ENCODE measurements at places on chromosomes 2 and 18.

DNA sequence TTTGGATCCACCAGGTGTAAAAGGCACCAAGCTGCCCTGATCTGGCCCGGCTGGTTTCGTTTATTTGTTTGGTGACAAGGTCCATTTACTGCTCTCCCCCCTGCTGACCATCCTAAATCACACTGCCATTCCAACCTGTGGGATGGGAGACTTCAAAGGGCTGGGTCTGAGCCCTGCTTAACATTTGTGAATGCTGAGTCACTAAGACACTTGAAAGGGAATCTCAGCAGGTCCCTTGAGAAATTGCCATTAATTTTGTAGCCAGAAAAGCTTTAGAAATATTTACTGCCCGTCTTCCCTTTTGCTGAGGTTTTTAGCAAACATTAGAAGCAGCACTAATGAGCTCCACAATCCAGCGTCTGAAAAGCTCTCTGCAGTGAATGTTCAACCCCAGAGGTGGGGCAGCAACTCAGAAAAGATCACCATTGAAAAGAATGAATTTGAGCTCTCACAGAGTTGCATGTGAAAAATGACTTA lies 133.8 kb downstream of the ARL4C start:
- no peak for DNase-seq

DNA sequence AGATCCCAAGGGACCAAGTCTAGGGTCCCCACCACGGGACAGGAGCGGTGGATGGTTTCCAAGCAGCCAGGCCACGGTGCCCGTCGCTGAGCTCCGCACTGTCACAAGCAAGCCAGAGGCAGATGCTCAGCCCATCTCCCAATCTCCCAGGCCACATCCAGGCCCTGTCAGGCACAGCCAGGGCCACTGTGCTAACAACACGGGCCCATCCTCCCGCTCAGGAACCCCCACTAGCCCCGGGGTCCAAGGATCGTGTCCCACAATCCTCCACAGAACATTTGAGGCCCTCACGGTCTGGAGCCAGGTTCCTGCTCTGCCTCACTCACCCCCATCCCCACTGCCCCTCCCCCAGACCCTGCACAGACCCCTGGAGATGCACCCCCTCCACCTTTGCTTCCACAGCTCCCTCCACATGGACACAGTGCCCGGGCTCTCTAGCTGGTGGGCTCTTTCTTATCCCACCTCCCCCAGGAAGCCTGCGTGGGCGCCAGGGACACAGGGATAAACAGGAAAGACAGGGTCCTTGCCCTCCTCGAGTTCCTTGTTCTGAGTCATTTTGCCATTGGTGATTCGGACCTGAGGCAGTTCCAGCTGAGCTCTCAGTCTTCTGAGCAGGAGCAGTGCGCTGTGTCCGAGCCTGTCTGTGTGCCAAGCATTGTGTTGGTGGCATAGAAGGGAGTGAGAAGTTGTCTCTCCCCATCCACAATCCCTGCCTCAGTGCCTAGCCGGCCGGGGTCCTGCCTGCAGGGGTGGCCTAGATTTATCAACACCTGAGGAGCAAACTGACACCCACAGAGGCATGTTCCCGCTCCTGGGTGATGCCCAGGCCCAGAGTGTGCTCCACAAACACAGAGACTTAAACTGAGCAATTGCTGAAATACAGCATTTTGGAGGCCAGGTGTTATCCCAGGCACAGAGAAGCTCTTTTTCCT lies 7.0 kb downstream of the CROCC2 start:
- DNase-seq, result no peak

DNA sequence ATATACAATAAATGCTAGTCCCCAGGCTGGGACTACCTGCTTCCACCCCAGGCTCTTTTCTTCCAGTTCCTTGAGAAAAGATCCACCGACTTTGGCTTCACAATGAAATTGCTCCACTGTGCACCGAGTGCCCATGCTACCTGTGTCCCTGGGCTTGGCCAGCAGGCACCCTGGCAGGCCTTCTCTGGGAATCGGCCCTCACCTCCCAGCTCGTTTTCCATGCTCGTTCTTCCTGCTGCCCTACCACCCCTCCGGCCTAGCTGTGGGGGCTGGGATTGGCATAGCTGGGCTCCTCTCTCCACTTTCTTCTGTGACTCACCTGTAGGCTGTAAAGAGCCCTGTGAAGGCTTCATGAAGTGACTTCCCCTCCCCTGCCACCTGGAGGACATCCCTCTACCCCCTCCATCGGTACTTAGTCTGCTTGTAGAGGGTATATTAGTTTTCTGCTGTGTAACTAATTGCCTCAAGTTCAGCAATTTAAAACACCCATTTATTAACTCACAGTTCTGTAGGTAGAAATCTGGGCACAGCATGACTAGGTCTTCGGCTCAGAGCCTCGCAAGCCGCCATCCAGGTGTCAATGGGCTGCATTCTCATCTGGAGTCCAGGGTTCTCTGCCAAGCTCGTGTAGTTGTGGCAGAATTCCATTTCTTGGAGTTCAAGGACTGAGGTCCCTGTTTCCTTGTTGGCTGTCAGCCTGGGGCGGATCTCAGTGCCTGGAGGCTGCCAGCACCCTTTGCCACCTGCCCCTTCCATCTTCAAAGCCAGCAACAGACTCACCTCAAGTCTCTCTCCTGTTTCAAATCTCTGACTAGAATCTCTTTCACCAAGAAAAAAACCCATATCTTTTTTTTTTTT lies 57.6 kb downstream of the DPYSL5 start:
- no peak for DNase-seq

GRCh38 chr18:56330366-56331110 lies 307.9 kb downstream of the TXNL1 start:
- DNase-seq, result no peak

DNA sequence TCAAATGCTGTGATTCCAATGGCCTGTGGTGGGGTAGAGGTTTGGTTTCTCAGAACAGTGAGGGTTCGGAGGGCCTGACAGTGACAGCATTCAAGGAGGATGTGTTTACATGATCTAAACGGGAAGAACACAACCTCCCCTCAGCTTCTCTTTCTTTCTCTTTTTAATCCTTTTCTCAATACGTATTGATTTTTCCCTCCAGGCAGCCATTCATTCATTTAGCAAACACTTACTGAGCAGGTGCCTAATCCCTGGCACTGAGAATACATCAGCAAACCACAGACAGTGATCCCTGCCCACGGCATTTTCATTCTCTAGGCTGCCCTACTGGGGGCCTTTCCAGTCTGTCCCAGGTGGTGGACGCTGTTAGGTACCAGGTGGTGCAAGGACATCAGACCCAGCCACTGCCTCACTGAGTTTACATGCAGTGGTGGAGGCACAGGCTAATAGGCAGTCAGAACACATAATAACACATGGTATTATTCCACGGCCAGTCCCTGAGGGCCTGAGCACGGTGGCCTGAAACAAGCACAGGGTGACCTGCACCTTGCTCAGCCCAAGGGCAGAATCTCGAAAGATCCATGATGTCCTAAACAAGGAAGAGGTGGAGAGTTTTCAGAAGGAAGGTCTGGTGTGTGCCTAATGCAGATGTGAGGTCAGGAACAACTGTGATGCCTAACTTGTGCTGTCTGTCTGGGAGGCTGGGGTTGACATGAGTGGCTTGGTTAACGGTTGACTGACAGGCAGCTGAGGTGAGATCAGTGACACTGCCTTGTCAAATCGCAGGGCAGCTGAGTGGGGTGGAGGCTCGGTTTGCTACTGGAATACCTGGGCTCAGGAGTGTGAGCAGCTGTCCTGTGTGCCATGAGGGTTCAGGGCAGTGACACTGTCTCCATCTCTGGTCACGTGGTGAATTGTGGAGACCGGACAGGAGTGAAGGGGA lies 785.5 kb upstream of the HS6ST1 start:
- no peak for DNase-seq

DNA sequence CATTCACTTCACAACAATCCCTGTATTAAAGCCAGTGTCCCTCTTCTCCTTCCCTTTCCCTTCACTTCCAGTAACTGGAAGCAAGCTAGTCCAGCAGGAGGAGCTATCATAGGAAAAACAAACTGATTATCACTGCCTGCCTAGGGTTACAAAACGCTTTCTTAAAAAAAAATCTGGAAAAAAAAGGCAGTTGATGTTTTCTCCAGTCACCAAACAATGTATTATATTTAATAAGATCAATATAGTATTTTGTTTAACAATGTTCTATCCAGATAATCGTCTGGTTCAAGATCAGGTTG lies 78.8 kb upstream of the ITGB6 start:
- no peak for DNase-seq

GRCh38 chr18:35693829-35694228 lies 112.3 kb downstream of the GALNT1 start:
- no peak for DNase-seq

GRCh38 chr18:55576001-55576400 lies 12.0 kb downstream of the TCF4 start:
- DNase-seq, result no peak

DNA sequence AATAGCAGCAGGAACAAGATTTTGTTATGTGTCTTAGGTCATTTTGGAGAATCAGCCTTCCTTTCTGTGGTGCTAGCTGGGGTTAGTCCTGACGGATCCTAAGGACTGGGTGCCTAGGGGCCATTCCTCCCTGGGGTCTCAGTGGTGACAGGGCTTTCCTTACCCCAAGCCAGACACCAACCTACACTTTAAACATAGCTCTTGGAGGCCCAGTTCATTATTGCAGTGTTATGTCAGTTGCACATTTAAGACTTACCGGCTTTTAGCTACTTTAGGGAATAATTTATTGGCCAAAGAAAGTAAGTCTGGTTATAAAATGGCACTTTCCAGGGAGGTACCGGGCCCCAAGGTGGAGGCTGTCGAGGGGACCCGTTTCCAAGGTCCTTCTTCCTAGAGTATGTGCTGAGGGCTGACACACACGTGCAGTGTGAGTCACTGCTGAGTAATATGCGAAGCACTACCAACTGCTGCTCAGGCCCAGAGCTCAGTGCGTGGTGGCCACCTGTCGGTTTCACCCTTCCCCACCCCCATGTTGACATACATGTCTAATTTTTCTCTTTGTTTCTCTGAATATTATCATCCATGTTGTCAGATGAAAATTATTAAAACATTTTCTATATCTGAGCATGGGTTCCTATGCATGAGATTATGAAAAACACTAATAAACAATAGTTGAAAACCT lies 37.0 kb upstream of the GRHL1 start:
- DNase-seq, result no peak

DNA sequence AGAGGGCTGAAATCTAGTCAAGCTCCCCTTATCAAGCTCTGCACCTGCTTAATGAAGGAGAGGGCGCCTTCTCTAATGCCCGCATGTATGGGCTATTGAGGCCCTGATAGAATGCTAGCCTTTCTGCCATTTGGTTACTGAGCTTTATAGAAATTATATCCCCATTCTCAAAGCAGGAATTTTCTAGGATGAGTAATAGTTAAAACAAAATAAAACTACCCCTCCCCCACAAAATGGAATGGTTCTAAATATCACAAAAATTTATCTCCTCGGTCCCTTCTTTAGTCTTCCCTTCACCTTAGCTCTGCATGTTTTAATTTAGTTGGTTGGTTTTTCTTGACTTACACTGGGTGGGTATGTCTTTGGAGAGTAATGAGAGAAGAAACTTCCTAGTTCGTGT lies 37.7 kb downstream of the CD28 start:
- no peak for DNase-seq

DNA sequence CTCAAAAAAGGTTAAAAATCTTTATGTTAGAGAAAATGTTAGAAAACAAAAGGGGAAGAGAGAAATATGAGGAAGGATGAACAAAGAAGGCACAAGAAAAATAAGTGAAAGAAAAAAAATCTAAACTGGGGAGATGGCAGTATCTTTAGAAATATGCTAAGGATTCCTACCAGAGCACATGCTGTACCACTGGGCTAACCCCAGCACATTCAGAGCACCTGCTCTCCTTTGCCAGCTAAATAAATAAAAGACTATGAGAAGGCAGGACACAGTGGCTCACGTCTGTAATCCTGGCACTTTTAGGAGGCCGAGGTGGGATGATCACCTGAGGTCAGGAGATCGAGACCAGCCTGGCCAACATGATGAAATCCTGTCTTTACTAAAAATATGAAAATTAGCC lies 92.2 kb upstream of the CDKL4 start:
- no peak for DNase-seq

DNA sequence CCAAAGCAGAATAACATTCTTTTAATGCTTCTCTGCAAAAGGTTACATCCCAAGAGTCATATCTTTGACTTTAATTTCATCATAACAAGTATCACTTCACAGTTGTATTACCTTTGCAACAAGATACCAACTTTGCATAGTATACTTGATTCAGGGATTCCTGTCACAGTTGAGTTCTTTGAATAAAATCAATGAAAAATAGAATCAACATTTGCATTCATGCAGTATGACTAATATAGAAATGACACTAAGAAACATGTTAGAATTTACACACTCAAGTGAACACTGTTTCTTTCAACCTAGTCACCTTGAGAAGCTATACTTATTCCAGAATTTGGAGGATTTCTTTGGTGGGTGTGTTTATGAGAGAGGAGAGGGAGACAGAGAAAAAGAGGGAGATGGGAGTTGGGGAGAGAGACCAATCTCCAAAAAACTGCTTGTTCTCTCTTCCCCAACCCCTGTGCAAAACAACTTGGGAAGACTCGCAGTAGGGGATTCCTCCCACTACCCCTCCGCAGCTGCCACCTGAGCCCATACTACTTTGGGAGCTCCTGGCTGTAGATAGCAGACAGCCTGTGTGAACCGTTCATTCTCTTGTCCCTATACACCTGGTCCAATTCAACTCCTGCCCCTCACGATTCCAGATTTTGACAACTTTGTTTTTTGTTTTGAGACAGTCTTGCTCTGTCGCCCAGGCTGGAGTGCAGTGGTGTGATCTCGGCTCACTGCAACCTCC lies 57.7 kb downstream of the PELI1 start:
- no peak for DNase-seq

DNA sequence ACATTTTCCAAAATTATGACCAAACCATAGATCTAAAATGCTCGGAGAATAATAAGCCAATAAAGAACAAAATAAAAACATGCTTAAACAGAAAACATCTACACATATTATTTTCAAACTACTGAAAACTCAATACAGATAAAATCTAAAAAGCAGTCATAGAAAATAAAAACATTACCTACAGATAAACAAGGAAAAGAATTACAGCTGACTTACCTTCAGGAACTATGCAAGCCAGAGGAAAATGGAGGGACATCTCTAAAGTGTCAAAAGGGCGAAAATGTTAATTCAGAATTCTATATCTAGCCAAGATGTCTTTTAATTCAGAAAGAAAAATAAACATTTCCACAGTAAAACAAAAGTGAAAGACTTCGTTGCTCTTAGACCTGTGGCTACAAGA lies 112.9 kb upstream of the GYPC start:
- DNase-seq, result no peak

GRCh38 chr2:8488001-8488738 lies 193.7 kb upstream of the ID2 start:
- DNase-seq, result no peak

- DNase-seq, result no peak
These were observed at the start of gene CCBE1 for GRCh38 chr18:59697236-59697932. Gene CCBE1, minus strand, starts transcription at chr18:59697423.

Data from esophagus squamous epithelium (tissue), 5 donors.